ENCODE measurements at places on chromosomes 4 and X.

- no peak for DNase-seq
Measured at GRCh38 chrX:155997436-155997835, at the start of gene IL9R. Gene IL9R (plus strand): TSS chrX:155997696. CDS start chrX:155997760, 64 bp downstream.

GRCh38 chr4:55181010-55182005 is 55.9 kb upstream of the KDR start:
- no peak for DNase-seq

DNA sequence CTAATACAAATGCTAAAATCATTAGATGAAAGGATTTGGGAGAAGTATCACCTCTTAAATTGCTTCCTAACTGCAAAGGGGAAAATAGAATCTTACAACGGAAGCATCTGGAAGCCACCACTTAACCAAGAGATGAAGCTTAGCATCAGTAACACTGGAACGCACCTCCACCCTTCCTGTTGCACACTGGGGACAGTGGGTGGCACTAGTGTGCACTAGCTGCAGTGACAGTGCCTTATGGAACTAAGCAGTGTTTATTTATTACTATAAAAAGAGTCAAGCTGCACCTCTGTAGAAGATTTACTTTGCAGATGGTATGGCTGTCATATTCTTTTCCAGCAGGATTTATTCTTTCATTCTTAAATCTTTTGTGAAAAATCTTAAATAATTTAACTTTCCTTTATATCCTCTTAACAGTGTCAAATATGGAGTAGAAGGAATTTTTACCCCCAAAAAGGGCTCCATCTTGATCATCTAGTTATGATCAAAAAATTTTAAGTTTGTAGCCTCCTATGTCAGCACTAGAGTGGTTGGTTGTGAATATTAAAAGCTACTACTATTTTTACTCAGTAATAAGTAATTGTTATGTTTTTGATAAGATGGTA is 76.7 kb downstream of the SCD5 start:
- no peak for DNase-seq

GRCh38 chrX:133749370-133749769 is 236.0 kb downstream of the GPC3 start:
- DNase-seq = no peak

GRCh38 chr4:10288830-10289537 is 168.2 kb downstream of the ZNF518B start:
- no peak for DNase-seq

DNA sequence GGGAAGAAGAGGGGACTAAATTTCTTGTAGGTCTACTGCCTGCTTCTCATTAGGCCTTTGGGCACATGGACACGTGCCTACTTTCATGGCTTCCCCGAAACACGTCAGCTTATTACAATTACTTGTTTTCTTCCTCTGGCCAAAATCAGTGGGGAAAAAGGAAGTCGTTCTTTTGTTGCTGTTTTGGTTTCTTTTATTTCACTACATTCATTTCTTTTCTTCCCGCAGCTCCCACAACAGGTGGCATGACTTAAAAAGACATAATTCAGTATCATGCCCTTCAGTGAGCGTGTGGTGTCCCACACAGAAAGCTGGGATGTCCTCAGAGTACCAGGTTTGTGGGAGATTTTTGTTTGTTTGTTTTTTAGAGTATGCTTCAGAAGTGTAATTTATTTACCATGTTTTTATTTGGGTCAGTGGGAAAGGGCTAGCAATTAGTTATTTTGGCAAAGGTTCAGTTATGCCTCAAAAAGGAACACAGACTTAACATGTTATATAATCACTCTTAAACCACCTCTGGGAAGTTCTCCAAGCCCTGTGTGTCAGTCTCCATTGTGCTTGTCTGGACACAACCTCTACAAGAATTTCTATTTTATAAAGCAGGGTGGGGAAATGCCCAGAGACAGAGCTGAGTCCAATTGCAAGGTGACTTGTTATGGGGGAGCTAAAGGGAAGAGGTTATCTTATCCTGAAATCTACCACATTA is 44.2 kb upstream of the SPRY1 start:
- DNase-seq = no peak

GRCh38 chrX:46488712-46489111 is 56.5 kb downstream of the ZNF674 start:
- DNase-seq = no peak

GRCh38 chr4:55358668-55359067 is 12.6 kb downstream of the SRD5A3 start:
- DNase-seq = no peak

DNA sequence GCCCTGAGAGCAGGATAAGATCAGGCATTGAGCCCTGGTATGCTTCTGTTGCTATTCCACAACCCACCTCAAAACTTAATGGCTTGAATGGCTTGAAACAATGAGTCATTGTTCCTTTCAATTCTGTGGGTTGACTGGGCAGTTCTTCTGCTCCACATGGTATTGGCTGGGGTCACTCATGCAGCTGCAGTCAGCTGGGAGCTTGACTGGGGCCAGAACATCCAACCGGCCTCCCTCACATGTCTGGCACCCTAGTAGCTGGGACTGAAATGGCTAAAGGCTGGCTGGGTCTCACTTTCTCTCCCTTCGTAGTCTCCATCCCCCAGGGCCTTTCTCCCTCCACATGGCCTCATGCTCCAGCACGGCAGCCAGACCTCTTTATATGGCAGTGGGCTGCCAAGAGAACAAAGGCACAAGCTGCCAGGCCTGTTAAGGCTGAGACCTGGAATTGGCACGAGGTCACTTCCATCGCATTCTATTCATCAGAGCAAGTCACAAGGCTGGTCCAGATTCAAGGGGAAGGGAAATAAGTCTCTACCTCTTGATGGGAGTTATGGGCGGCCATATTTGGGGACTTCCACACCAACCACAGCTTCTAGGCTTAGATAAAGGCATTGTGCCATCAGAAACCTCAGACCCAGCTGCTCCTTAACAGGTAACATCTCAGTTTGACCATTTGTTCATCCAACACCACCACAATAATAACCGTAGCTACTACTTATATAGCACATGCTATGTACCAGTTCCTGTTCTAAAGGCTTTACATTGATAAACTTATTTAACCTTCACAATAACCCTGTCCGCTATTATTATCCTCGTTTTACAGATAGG is 159.7 kb upstream of the ATP6AP2 start:
- DNase-seq = no peak

DNA sequence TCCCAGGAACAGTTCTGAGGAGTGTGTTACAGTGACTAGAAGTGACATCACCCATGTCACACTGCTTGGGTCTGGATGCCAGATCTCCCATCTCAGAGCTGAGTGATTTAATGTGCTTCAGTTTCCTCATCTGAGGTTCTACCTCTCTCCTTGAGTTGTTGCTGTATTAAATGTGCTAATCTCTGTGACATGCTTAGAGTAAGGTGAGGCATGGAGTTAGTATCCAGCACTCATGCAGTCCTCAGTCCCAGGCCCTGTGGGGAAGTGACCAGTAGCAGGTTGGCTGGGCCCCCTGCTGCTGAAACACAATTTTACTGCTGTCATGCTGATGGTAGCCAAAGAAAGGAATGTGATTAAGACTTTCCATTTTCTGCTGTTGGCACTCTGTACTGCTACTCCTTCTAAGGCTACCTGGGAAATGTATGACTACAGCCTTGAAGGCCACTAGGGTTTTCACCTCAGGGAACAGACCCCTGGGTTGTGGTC is 639.6 kb downstream of the MID1IP1 start:
- no peak for DNase-seq

DNA sequence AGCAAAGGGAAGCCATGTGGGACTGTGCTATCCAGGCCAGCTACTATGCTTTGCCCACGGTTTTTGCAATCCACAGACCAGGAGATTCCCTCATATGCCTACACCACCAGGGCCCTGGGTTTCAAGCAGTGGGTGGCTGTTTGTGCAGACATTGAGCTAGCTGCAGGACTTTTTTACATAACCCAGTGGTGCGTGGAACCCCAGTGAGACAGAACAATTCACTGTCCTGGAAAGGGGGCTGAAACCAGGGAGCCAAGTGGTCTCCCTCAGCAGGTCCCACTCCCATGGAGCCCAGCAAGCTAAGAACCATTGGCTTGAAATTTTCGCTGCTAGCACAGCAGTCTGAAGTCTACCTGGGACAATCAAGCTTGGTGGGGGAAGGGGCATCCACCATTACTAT is 959.9 kb downstream of the FSTL5 start:
- DNase-seq = no peak

DNA sequence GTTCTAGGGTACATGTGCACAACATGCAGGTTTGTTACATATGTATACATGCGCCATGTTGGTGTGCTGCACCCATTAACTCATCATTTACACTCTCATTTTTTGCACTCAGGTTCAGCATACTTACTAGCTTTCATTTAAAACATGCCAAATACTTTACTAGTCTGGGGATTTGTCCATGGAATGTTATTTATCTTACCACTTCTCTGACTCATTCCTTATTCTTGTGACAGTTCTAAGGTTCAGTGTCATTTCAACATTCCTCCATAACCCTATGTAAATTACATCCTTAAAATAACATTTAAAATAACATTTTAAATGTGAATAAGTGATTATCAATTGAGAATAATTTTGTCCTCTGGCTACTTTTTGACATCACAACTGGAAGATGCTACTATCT is 19.5 kb upstream of the SYTL5 start:
- no peak for DNase-seq

DNA sequence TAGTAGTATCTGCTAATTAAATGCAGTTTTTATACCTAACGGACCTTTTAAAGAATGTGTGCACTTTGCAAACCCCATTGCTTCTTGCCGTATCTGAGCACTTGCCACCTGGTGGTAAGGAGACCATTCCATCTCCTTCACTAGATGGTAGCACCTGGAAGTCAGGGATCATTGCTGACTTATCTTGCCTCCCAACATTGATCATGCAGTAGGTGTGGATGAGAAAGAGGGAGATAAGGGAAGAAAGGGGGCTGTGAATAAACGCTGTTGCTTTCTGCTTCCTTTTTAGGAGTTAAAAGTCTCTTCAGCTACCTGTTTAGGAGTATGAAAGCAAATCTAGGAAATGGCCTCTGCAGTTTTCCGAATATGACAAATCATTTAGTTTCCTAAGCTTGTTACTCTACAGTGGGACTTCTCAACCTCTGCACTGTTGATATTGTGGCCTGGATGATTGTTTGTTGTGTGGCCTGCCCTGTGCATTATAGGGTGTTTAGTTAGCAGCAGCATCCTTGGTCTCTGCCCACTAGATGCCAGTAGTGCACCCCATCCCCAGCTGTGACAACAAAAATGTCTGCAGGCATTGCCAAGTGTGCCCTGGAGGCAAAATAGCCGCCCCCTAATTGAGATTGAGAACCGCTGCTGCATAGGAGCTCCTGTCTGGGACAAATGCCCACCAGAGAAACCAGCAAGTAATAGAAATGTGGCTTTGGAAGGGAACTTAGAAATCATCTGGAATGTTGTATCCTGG is 38.8 kb downstream of the GAB1 start:
- DNase-seq = peak; percentile 71

DNA sequence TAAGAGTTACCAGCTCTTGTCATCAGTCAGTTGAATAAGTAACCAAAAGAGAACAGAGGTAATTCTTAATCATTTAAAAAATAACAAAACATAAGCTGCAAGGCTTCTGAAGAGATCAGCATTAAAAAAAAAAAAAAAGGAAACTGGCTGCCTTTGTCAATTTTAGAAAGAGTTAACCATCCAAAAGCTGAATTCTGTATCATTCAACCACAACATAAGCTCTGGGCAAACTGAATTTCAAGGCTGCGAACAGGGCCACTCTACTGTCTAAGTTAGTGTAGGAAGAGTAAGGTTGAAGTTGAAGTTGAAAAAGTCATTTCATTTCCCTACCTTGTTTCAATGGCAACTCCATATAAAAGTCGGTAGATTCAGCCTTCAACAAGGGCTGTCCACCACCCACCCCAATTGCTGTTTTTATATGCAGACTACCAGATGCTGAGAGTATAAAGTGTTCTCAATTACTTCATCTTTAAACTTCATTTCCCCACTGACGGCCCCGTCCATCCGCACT is 1.1 kb upstream of the LIN54 start:
- DNase-seq = no peak

GRCh38 chr4:39353478-39354253 is 12.5 kb downstream of the RFC1 start:
- DNase-seq = no peak

GRCh38 chrX:79412972-79413371 is 45.8 kb upstream of the ITM2A start:
- DNase-seq = no peak

GRCh38 chr4:8850830-8851188 is 20.8 kb downstream of the HMX1 start:
- DNase-seq = peak; percentile 39

DNA sequence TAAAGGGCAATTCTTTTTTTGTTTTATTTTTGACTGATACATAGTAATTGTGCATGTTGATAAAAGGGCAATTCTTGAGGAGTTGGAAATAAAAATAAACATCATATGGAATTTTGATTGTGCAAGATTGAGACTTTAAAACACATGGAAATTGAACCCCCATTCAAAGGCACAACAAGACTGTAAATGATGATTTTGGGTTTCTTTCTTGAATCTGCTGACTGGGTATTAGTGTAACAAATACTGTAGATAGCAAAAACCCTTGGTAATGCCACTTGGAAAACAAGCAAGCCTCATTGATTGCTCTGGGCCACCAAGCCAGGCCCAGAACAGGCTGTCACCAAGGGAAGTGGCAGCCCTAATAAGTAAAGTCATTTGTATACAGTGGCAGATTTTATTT is 73.0 kb upstream of the ANXA3 start:
- DNase-seq = no peak

All from Peyer's patch (tissue), 4 donors.